ENCODE measurements at places on chromosomes 12 and 14.

DNA sequence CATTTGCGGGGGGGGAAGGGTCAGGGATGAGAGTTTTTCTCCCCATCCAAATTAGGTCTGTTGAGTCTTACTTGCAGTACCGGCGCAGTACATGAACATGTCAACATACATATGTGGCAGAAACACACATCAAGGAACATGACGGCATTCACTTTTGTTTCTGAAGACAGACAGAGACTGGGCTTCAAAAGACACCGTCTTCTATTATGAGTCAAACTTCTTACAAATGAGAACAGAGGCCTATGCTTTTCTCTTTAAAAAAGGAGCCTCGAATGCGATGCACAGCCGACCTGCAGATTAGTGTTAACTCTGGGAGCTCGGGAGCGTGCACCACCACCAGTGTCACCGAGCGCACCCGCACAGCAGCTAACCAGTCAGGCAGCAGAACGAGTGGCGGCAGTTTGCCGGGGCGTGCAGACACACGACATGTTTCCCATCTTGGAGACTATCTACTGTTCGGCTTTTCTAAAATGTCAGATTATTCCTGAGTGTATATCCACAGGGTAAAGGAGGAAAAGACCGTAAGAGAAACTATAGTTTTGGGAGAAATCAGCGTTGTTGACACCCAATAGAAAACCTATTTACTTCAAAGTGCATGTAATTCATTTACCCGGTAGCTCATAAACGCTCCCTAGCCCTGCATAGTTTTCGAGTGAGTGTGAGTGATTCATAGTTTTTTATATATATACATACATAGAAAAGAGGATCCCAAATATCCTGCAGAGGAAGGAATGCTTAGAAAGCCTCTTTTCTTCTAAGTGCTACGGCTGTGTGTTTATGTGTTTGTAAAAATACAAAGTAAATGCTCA lies 33.0 kb downstream of the UBR7 start:
- no peak for DNase-seq

- DNase-seq: no peak
Observed at GRCh38 chr14:77131871-77132486, 9.6 kb downstream of the ZDHHC22 start.

- no peak for DNase-seq
Observed at GRCh38 chr12:57420482-57420881, 10.4 kb downstream of the R3HDM2 start.

DNA sequence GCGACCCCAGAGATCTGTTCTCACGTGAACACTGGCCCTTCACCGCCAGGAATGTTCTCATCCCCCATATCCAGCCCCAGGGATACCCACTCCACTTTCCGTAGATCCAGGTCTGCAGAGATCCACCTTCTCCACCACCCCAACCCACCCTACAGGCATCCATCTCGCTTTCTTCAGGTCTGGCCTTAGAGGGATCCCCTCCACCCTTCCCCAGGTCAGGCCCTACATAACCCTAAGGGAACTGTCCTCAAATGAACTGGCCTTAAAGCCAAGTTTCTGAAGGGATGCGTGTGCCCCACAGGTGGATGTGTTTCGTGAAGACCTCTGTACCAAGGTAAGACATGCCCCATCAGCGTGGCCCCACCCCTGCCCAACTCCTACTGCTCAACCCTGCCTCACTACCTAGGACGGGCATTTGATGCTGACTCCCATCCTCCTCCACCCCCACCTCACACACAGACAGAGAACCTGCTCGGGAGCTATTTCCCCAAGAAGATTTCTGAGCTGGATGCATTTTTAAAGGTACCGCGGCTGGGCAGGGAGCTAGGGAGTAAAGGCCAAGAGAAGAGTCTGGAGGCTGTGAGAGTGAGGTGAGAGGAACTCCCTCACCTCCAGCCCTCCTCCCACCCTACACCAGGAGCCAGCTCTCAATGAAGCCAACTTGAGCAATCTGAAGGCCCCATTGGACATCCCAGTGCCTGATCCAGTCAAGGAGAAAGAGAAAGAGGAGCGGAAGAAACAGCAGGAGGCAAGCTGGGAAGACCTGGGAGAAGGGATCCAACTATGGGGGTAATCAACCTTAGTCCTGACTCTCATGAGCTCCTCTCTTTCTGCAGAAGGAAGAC lies 912 bp downstream of the PSME1 start:
- DNase-seq: no peak

GRCh38 chr14:56216626-56217379 lies 98.6 kb downstream of the PELI2 start:
- DNase-seq: no peak

GRCh38 chr14:37036669-37037341 lies 135.6 kb downstream of the SLC25A21 start:
- DNase-seq: no peak

DNA sequence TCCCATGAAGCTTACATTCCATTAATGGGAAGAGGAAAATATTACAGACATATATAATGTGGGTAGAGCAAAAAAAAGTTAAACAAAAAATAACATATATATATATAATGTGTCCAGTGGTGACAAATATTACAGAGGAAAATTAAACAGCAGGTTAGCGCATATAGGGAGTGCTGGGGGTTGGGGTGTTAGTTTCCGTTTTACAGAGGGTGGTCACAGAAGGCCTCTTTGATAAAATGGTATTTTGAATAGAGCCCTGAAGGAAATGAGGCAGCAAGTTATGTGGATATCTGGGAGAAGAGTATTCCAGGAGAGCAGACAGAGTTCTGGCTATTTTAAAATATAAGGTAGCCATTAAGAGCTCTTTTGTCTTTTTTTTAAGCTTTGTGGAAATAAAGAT lies 73.2 kb downstream of the DCAF5 start:
- DNase-seq: no peak

DNA sequence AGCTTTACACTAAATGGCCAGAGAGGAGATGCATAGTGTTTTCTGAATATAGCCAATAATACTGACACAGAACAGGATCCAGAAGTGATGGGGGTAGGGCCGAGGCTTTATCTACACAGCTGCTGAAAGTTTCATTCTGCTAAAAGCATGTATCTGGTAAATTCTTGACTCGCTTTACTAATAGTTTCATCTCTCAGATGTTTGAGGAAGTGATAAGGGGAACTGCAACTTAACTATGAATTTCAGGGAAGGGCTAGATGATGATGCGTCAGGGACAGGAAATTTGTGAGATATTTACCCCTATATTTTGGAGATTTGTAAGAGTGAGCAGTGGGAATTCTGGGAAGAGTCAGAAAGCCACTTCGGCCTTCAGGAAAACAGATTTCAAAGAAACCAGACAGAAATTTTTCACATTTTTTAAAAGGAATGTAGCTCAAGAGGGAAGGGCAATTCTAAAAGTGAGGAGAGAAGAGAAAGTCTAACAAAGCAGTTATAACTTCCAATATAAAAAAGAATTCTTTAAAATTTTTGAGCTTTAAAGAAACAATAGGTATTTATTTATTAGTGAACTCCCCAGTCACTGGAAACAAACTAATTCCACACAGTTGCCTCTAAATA lies 243.1 kb downstream of the BCAT1 start:
- no peak for DNase-seq

DNA sequence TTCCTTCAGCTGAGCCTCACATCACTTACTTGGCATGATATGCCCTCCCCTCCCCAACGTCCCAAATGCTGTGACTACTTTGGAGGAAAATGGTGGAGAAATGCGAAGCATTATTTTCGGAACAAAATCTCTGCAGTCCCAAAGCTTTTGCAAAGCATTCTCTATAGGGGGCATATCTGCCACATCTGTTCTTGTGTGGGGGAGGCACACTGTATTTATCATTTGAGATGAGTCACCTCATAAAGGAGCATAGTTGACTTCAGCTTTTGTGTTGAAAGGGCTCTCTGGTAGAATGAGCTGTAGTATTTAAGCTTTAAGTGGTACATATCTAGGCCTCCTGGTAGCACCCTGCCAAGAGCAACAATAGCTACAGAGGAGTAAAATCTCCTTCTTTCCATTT lies 447.5 kb downstream of the ADAMTS20 start:
- DNase-seq: no peak

- DNase-seq: no peak
Observed at GRCh38 chr12:51238037-51238509, 553 bp upstream of the DAZAP2 start.

GRCh38 chr14:98445718-98446117 lies 826.3 kb downstream of the BCL11B start:
- no peak for DNase-seq

DNA sequence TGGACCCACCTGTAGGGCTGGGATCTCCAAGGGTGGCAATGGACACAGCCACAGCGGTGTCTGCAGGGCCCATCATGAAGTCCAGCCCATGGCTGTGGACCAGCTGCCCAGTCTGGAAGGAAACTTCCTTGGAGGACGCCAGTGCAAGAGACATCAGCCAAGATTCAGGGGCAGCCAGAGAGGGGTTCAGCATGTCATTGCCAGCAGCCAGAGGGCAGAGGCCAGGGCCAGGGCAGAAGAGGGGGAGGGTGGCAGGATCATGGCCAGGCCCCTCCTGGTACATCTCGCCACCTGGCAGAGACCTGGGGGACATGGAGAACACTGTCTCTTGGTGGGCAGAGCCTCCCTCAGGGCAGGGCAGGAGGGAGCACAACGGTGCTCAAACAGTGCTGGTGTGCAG lies 10.2 kb downstream of the ANHX start:
- no peak for DNase-seq

GRCh38 chr12:75698052-75698451 lies 186.6 kb upstream of the KRR1 start:
- DNase-seq: no peak

GRCh38 chr14:102901633-102902032 lies 20.8 kb upstream of the AMN start:
- DNase-seq: no peak

GRCh38 chr12:116040402-116040801 lies 237.1 kb downstream of the MED13L start:
- DNase-seq: no peak

GRCh38 chr14:58882577-58883018 lies 244.8 kb downstream of the DACT1 start:
- no peak for DNase-seq

DNA sequence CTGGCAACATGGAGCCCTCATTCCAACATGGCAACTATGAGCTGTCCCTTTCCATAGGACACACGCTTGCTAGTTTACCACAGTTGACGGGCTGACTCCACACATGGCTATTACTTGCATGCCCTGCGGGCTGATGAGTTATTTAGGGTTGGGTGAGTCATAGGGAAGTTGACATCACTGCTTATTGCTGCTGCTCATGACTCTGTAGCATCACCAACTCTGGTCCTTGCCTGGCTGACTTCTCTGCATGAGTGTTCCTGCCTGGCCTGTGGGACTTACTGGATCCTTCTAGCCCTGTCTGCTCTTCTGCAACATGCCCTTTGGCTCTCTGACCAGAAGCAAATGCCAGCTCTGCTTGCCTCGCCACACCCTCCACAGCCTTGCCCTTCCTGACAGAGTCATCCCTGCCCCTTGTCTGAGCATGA lies 199.5 kb downstream of the ANO6 start:
- DNase-seq: peak; percentile 16

- no peak for DNase-seq
Observed at GRCh38 chr12:112456029-112456428, 37.3 kb downstream of the PTPN11 start.

DNA sequence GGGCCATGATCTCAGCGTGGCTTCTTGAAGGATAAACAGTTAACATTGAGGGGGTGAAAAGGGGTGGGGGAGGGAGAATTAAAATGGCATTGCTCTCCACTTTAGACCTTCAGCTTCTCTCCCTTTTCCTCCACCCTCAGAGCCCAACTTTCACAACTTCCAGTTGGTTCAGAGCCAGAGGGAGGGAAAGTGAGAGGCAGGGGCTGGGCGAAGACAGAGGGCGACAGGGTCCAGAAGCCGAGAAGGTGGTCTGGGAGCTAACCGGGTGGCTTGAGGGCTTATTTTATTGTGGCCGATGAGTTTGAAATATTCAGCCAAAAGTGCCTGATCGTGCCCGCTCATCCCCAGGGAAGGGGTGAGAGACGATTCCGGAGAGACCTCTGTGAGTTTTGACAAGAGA lies 4.1 kb downstream of the BMP4 start:
- DNase-seq: no peak

- DNase-seq: no peak
Observed at GRCh38 chr14:72332046-72332445, 399.8 kb downstream of the RGS6 start.

GRCh38 chr12:95105540-95105939 lies 32.1 kb upstream of the NR2C1 start:
- no peak for DNase-seq

DNA sequence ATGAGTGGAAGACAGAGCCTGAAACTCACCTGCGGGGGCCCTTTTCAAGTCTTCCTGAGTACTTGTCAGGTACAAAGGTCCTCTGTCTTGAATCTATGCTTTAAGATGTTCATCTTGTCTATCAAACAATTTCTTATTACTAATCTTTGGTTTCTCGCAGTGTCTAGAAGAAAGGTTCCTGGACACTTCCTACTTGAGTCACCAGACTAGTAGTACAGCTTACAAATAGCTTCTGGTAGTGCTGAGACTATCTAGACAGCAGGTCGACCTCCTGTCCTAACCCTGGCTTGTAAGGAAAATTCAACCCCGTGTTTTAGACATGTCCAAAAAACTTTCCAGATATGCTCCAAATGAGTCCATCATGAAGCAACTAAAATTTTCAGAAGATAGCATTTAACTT lies 11.2 kb upstream of the ARID2 start:
- no peak for DNase-seq

GRCh38 chr12:501722-502447 lies 42.1 kb downstream of the B4GALNT3 start:
- DNase-seq: no peak

- no peak for DNase-seq
Observed at GRCh38 chr14:59032826-59033225, 155.6 kb upstream of the DAAM1 start.

DNA sequence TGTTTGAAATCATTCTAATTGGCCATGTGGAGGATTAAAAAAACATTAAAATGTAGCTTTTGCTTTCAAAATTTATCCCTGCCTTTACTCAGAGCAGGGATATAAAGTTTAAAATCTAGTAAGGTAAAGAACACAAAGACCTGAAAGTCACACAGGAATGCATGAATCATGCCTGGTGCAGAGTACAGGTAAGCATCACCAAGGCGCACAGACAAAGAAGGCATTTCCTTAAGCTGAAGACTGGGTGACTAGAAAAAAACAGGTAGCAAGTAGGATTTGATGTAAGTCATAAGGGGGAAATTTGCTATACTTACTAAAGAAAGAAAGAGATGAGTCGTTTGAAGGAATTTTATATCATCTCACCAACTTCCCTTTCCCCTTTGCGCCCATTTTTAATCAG lies 405.6 kb downstream of the GXYLT1 start:
- DNase-seq: no peak

GRCh38 chr12:52063981-52064649 lies 5.7 kb upstream of the ATG101 start:
- DNase-seq: no peak

GRCh38 chr12:14716848-14717444 lies 20.5 kb upstream of the GUCY2C start:
- DNase-seq: peak; percentile 39

- DNase-seq: no peak
Observed at GRCh38 chr12:9143137-9143536, 27.4 kb upstream of the A2M start.

Data from stimulated activated CD4-positive, alpha-beta T cell treated with anti-CD3 and anti-CD28 coated beads, Interleukin-2, amount 100 ng/mL, for 48 hours (primary cell).